CD4-positive, alpha-beta T cell treated with Interleukin-12 subunit alpha and Interleukin-12 subunit beta, for 1 hour (primary cell): ENCODE measurements at places on chromosomes 11 and 22.

GRCh38 chr22:35634943-35635540, 13.2 kb upstream of the APOL6 start:
- DNase-seq, result no peak

DNA sequence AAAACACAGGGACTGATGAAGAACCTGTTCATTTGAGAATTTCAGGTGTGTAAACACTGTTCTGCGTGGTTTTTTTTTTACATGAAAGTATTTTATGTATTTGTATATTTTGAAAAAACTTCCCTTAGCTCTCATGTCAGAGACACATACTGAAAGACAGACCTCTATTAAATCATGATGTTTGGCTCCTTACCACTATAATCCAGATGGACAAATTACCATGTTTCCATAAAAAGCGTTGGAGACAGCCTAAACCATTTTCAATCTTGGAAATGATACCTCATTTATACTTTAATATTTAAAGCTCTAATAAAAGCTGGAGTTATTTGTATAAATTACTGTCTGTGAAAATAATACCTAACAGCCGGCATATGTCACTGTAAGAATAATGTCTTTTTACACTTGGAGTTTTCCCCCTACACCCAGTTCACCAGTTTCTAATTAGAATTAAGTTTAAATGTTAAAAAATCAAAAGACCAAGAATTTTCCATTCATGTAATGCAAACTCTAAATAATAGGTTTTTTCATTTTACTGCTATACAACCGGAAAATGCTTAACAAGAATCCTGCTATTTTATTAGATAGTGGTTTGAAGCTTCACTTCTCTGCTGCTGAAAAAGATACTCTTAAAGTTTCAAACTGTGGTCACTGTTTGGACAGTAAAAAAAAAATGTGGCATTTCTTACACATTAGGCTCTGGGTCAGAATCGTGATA, 30.8 kb downstream of the APLP2 start:
- DNase-seq, result no peak

DNA sequence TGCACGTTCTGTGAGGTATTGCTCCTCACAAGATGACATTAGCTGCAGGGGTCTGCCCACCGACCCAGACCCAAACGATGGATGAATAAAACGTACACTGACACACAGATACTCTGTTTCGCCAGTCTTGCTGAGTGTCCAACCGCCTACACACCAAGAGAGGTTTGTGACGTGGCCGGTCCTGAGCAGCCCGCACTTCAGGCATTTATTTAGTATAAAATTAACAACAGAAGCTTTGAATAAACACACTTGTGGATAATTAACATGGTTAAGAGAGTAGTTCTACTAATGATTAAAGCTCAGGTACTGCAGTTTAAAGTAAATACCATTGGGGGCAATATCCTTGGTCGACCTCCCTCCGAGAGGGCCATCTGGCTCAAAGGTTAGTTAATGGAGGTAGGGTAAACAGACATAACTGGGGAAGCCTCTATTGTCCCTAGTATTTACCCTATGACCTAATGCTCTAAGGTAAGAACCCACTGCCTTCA, 75.7 kb downstream of the CCDC83 start:
- no peak for DNase-seq

- no peak for DNase-seq
Measured at GRCh38 chr11:46800177-46800576, 45.9 kb downstream of the CKAP5 start.

GRCh38 chr11:44398266-44399030, 88.5 kb upstream of the ALX4 start:
- no peak for DNase-seq

DNA sequence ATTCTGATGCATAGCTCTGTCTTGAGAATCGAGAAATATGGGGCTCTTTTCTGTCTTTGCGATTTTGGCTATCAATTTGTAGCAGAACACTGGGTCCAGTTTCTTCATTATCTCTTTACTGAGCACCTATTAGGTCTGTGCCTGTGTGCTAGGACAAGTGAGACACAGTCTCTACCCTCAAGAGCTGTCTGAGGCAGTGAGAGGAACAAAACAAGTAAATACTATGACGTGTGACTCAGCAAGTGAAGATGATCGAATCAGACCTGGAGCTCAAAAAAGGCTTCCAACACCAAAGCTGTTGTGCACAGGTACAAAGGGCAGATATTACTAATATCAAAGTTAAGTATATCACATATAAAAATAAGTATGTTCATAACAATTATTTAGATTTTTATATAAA, 52.4 kb downstream of the LGR4 start:
- DNase-seq, result no peak

DNA sequence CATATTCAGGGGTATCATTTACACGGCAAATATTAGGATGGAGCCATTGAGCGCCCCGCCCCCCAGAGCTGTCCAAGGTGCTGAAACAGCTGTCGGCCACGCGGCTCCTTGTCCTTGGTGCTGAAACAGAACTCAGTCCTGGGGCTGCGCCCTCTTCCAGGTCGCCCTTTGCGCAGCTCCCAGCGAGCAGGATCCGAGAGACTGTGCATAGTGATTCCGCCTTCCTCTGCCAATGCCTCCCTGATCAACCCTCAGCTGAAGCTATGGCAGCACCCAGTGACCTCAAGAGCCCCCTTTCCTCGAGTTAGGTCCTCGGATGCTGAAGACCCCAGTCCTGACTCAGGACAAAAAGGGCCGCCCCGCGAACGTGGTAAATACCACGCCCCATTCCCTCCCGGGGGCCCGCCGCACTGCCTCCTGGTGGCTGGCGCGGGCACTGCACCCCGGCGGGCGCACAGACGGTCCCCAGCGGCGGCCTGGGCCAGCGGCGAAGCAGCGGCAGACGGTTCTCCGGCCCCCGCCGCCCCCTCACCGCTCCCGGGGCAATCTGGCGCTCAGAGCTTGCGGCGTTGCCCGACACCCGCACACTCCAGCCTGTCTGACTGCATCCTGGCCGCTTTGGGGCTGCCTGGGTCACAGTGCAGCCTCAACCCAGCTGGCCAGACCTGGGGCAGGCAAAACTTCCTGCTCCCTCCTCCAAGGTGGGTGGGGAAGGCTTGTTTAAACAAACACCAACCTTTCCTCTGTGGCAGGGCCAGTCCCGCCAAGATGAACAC, 13.4 kb downstream of the SYT7 start:
- peak; percentile 74 for DNase-seq

GRCh38 chr11:17368551-17368950, 17.0 kb downstream of the NCR3LG1 start:
- no peak for DNase-seq

DNA sequence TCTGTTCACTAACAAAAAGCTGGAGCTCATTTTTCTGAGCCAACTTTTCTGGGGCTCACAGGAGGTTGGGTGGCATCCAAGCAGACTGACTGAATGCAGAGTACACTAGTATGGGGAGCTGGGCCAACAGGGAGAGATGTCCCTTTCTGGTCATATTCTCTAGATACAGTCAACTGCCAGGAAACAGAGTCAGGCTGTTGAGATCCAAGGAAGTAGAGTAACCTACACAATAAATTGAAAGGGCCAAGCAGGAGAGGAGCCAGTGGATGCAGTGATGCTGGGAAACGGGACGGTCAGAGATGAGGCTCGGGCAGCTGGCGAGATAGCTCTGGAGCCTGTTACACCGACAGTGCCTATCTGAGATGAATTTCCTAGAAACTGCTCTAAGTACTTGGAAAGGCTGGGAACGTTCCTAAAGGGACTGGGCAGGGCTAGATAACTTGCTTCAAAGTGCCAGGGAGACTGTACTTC, 71.1 kb downstream of the LARGE2 start:
- DNase-seq, result no peak

DNA sequence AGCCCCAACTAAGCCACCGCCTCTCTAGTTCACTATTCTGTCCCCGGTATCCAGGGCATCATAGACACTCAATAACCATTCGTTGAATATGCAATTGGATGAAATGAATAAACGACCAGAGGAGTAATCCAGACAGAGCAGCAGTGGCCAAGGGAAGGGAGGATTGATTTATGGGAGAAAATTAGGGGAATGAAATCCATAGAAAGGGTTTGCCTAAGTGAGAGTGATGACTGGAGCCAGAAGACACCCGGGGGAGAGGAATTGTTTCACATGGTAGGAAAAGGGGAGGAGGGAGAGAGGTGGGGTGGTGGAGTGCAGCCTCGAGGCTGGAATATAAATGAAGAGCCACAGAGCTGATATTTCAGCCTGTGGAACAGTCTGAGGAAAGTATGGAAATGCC, 168.2 kb downstream of the COMMD9 start:
- no peak for DNase-seq

- no peak for DNase-seq
Measured at GRCh38 chr11:63146581-63146980, 2.6 kb upstream of the SLC22A24 start.

GRCh38 chr22:17268501-17269223, 49.4 kb upstream of the ADA2 start:
- no peak for DNase-seq

DNA sequence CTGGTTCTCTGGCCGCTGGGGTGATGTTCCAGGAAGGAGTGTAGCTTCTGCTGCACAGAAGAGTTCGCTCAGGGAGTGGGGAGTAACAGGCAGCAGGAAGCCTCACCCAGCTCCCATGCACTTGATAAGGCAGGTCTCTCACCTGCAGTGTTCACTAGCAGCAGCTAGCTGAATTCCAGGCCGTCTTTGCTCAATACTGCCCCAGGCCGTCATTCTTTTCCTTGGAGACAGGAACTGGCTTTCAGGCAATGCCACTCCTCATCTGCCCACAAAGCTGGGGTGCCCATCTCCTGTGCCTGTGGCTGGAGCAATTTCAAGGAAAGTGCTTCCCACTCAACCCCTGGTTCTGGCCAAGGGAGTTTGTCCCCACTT, 66.1 kb downstream of the ARHGAP42 start:
- no peak for DNase-seq

- no peak for DNase-seq
Measured at GRCh38 chr22:50007057-50007511, 5.5 kb downstream of the IL17REL start.

DNA sequence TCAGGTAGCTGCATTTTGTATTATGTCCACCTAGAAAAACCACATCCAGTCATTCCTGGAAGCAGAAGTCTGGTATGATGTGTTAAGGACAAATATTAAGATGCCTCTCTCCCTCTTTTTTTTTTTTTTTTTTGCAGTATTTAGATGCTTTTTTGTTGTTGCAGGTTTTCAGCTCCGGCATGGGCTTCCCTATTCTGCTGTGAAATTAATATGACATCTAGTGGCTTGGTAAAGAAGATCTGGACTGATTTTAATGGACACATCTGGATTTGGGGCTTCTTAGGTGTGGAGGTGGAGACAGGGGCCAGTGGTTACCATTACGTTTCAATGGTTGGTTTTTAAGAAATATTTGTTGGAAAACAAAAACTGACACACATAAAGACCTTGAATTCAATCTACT, 47.5 kb upstream of the RASSF10 start:
- DNase-seq, result no peak

- no peak for DNase-seq
Measured at GRCh38 chr11:117193130-117194020, 5.8 kb upstream of the TAGLN start.

DNA sequence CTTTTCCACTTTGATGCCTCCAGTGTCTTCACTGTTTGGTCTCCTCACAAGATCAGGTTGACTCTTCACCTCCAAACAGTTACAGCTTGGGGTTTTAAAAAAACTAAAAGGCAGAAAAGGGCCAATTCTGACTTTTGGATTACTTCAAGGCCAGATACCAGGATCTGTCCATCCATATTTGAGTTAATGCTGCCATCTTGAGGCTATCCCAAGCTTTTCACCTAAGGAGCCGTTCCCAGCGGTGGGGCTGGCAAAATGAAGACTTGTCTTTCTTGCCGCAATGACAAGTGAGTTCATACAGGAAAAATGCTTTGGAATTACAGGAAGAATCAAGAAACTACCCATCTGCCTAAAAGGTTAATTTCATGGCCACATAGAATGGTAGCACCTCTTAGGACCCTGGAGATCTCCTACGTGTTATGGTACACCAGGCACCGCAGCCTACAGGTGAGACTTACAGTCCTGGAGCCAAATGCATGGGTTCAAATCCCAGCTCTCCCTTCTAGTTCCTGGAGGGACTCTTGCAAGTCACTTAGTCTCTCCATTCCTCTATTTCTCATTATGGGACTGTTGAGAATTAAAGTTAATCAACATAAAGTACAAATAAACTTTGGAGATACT, 6.0 kb upstream of the OR5B21 start:
- DNase-seq, result peak; percentile 24

DNA sequence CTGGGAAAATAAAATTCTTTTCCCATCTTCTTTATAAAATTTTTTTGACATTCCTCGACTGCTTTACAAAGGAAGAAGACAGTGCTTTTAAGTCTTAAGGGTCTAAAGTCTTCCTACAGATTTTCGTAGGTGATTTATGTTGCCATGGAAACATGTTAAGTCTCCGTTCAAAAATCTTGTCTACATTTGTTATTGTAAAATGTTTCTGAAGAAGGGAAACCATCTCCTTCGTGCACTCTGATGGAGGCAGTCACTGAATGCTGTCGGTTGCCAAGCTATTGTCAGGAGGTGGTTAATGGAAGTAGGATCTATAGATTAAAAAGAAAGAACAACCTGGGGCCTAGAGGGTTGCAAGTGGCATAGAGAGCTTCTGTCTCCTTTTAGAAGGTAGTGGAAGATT, 52.6 kb downstream of the MAP6 start:
- no peak for DNase-seq

DNA sequence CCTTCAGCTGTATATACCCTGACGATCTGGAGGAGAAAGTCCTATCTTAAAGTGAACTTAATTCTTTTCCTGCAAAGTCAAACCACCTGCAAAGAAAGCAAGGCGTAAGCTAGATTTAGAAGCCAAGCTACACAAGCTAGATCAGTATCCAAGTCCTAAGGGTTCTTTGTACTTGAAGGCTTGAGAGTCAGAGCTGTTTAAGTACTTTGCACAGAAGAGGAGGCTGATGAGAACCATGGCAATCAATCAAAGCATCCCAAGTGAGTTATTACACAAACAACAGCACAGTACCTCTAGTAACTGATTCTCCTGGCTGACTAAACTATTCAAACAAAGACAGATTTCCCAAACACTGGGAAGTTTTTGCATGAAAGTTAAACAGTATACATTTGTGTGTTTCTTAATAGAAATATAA, 1.9 kb downstream of the CDON start:
- no peak for DNase-seq

- DNase-seq, result no peak
Measured at GRCh38 chr11:108698844-108699642, 34.2 kb downstream of the DDX10 start.

DNA sequence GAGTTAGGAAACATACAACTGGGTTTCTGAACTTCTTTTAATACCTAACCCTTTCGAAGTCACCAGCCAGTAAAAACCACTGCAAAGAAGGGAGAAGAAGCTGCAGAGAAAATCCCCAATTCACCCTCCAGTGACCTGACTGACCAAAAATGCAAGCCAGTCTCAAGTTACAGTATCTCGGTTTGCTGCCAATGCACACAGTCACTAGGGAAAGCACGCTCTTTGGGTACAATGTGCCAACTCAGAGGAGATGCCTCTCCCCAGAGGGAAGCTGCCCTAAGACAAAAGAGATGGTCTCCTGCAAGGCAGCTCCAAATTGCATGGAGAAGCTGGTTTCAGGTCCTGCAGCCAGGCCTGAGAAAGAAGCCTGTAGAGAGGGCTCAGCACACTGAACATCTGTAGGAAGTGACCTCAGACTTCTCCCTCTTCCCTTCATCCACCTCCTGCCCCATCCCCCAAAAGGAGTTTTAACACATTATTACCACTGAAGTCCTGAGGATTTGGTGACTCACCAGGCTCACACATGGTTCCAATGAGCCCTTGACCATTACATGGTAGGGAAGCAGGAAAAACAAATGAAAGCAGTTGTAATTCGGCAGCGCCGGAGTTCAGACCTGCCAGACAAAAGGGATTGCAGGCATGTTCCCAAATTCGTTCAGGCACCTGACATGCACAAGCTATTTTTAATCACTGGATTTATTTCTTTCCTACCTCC, 90.1 kb downstream of the ETS1 start:
- no peak for DNase-seq
